Posterior vena cava (tissue), 2 donors: ENCODE measurements at places on chromosomes 3 and 15.
A peak's percentile ranks its signal among the peaks of the same experiment; 100 is the strongest.

DNA sequence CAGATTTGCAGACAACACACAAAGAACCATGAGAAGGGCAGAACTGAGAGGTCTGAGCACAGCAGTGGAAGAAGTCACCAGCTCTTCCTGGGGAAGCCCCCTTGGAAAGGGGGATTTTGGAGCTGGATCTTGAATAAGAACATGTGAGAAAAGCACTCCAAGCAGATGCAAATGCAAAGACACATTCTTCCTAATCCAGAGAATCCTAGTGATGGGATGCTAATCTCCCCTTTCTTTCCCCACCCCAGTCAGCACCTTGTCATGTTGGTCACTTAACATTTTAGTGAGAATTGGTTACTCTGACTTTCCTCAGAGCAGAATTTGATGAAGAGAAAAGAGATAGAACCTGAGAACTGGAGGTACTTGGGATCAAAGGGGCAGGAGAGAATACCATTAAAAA, 148.5 kb downstream of the SSR3 start:
- no peak for DNase-seq

GRCh38 chr15:48066456-48066855, 54.3 kb upstream of the SLC24A5 start:
- DNase-seq, result no peak

GRCh38 chr3:56453011-56453410, 15.3 kb downstream of the ERC2 start:
- no peak for DNase-seq

DNA sequence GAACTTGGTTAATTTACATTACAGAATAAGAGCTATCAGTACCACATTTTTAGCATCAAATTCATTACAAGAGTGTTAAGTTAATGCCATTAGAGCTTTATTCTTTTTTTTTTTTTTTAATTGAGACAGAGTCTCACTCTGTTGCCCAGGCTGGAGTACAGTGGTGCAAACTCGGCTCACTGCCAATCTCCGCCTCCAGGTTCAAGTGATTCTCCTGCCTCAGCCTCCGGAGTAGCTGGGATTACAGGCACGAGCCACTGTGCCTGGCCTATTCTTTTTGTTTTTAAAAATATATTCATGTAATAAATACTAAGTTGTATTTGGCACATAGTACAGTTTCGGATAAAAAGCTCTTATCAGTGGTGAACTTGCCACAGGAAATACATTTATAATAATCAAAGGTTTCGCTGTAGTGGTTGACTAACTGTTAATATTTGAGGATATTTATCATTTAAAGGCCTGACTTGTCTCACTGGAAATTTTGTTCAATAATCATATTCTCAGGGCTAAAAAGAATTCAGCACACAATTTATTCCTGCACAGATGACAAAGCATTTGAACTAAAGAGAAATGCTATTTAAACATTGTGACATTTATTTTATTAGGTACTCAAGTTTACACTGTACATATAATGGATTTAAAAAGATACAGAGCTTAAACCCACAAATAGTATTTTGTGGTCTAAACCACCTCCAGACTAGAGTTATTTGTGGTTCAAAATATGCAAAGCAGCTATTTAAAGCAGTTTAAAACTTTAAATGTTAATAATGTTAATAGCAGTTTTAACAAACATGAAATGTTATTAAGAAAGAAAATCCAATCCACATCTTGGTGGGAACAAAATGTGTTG, 6.1 kb upstream of the LEKR1 start:
- DNase-seq, result no peak

DNA sequence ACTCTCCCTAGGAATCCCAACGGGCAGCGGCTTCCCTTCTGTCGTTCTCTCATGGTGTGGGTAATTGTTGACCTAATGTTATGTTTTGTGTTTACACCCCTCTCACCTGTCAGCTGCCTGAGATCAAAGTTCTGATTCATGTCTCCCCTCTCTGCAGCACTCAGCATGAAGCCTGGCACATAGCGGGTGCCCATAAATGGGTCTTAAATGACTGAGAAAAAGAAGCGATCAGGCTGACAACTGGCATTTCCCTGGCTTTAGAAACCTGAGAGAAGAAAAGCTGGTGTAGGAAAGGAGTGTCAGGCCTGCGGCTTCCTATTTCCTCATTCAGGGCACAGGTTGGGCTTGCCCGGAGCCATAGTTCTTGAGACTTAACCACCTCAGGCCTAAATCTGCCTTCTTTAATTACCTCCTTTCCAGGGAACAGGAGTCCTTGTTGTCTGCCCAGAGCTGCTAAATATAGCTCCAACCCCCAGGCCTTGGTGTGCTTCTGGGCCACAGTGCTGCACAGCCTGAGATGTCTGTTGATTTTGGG, 31.8 kb downstream of the LPP start:
- DNase-seq, result no peak

DNA sequence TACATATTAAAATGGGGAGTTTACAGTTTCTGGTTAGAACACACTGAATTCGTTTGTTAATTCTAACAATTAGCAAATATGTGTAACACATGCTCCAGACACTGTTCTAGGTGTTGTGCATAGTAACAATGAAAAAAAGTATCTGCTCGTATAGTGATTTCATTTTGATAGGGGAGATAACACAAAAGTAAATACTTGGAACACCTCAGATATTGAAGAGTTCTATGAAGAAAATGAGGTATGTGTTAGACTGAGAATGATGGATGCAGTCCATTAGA, 6.8 kb upstream of the TMF1 start:
- no peak for DNase-seq

- DNase-seq, result no peak
These were observed 162.2 kb downstream of the NSMCE3 start for GRCh38 chr15:29107291-29107890.

GRCh38 chr3:71444028-71444860, 139.3 kb downstream of the FOXP1 start:
- DNase-seq, result peak; percentile 86

DNA sequence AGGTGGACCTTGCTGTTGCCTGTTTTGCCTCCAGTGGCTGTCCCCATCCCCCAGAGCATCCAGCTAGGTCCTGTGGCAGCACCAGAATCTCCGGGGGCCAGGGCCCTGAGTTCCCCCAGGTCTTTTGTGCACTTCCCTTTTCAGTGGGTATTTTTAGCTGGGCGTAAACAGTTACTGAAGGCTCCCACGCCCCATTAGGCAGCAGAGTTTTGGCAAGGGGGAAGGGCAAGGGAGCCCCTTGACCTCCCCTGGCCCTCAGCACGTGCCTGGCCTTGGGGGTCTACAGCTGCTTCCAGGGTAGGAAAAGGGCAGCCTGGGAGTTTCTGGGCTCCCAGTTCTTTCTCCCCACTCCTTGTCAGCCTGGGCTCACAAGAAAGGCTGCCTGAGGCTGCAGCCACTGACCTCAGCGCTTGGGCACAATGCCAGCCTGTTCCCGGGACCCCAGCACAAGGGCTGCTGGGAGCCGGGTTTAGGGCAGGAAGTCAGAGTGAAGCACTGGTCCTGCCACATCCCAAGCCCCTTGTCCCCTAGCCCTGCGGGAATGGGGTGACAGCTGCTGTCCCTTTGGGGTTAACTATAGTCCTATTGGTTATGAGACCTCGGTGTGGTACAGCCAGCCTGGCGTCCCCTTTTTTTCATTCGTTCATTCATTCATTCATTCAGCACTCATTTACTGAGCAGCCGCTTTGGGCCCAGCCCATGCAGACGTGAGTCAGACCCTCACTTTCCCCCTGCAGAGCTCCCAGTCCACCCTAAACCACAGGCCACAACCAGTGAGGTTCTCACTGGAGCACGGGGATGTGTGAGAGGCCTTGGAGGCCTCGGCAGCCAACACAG, 8.4 kb downstream of the CSK start:
- DNase-seq, result no peak

DNA sequence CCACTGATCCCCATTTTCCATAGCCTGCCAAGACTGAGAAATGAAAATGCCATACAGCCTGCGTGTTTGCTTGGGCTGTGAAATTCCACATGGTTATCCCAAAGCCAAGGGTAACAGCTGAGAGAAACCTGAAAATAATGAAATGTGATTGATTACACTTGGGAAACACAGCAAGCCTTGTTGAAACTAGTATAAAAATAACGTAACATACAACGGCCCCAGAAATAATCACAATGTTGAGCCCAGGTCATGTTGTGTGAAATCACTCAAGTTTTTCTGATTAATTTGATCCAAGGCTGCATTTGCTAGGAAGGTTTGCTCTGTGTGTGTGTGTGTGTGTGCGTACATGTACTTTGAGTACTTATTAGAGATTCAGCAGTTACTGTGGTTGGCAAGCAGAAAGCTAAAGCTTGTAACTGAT, 269.0 kb downstream of the OXSM start:
- DNase-seq, result no peak

- no peak for DNase-seq
These were observed 234.6 kb downstream of the THRB start for GRCh38 chr3:24259901-24260512.

DNA sequence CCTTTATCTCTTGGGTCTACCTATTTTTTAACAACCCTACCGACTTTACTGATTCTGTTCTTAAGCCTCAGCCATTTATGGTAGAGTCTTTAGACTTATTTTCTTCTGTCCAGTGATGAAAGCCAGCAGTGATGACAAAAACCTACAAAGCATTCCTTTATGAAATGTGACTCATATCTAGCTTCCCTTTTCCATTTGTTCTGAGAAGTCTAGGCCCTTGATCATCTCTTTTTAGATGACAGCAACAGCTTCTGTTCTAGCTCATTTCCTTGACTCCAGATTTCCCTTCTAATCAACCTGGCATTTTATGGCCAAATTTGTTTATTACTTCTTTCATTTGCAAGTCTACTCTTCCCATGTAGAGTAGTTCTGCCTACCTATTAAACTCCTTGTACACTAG, 36.1 kb downstream of the CFAP44 start:
- DNase-seq, result no peak

GRCh38 chr15:25795712-25796111, 67.4 kb downstream of the ATP10A start:
- DNase-seq, result no peak

DNA sequence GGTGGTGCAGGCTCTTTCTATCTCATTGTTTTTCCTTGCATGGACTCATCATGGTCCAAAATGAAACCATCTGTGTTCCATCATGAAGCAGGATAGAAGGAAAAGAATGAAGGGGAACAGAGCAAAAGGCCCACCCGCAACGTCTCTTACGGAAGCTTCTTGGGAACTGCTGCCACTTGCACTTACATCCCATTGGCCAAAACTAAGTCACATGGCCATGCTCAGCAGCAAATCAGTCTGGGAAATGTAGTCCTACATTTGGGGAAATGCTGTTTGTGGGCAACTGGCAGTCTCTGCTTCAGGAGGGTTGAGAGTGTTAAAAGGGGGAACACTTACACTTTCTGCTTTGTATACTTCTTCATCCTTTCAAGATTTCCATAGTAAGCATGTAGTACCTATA, 191.6 kb downstream of the SV2B start:
- DNase-seq, result no peak

GRCh38 chr15:74464216-74464615, 3.3 kb upstream of the UBL7 start:
- DNase-seq, result no peak

DNA sequence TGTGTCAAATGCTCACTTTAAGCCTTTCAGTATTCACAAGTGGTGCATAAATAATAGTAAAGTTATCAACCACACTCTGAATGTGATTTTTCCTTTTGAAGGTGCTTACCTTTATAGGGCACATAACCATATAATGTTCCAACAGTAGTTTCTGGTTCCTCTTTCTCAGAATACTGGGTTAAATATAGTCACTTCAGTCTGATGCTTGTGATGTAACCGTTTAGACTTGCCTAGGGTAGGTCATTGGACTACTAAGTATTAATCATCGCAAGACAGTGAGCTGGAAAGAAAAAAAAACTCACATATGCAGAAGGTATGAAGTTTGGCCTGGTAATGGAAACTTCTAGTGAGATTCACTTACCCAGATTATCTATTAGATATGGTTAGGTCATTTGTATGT, 1.9 kb downstream of the KBTBD8 start:
- DNase-seq, result no peak

DNA sequence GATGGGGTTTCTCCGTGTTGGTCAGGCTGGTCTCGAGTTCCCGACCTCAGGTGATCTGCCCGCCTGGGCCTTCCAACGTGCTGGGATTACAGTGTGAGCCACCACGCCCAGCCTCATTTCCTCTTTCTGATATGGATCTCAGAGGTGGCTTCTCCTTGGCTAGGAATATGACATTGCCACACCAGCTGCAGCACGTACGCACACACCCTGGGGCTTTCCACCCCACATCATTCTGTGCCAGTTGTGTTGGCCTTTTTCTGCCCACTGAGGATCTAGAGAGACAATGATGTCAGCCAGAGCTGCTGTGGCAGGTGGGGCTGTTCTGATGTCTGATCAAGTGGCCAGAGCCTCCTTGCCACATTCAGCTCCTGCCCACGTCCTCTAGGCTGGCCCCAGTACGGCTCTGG, 29.0 kb downstream of the TMEM45A start:
- DNase-seq, result no peak
